ENCODE measurements at places on chromosomes 16 and 17. TPM values are rescaled to one million over a fixed set of nuclear protein-coding genes. Genes with fewer than 3 reads are reported as not detected.

Gene CHST4
- total RNA-seq = under 0.01 TPM

Gene CCDC137
- total RNA-seq = 5.4 TPM

Gene RNU2-1
- not detected for total RNA-seq

Gene PIPOX
- 3.0 TPM for total RNA-seq

Gene GPR139
- 2.5 TPM for total RNA-seq

Gene RHOT1
- 87.0 TPM for total RNA-seq

Gene PPY
- total RNA-seq = not detected

Gene CCL7
- total RNA-seq = not detected

Gene ZNF200
- 7.9 TPM for total RNA-seq

Gene NTN1
- 4.4 TPM for total RNA-seq

Gene KRT25
- total RNA-seq = 0.49 TPM

Gene GUCY2D
- total RNA-seq = 0.25 TPM

Gene SLC13A5
- total RNA-seq = 0.49 TPM

Gene KIF2B
- total RNA-seq = not detected

Gene SOX8
- 21.6 TPM for total RNA-seq

Gene SLC35G6
- total RNA-seq = not detected

Gene TOM1L2
- total RNA-seq = 20.2 TPM

Gene NPIPA2
- total RNA-seq = not detected

Gene CCL13
- total RNA-seq = 0.74 TPM

Gene CREBBP
- 51.6 TPM for total RNA-seq

Data from temporal lobe (tissue), 4 donors.